ENCODE measurements at places on chromosomes 7 and 10. TPM values are rescaled to one million over a fixed set of nuclear protein-coding genes. Genes with fewer than 3 reads are reported as not detected.
A peak's percentile ranks its signal among the peaks of the same experiment; 100 is the strongest.

GRCh38 chr10:58718596-58718995 is 205.9 kb downstream of the BICC1 start:
- no peak for DNase-seq

Gene MRM2
- 21.4 TPM for polyA plus RNA-seq

DNA sequence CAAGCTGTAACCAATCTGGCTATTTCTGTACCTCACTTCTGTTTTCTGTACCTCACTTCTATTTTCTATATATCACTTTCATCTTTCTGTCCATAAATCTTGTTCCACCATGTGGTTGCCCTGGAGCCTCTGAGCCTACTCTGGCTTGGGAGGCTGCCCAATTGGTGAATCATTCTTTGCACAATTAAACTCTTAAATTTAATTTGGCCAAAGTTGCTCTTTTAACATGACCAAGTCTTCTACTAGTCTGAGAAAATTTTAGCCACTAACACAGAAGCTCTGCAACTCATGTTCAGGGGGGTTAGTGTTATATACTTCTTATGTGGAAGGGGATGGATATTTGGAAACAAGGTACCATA is 503.5 kb downstream of the KIF20B start:
- DNase-seq, result no peak

GRCh38 chr7:216360-217300 is 24.3 kb downstream of the FAM20C start:
- peak; percentile 85 for DNase-seq

GRCh38 chr10:127878475-127879055 is 14.2 kb downstream of the CLRN3 start:
- no peak for DNase-seq

All from right cardiac atrium (tissue), 5 donors.